ENCODE measurements at places on chromosomes 4 and X.

GRCh38 chrX:122269243-122269781 is 914.8 kb upstream of the GRIA3 start:
- DNase-seq = no peak

DNA sequence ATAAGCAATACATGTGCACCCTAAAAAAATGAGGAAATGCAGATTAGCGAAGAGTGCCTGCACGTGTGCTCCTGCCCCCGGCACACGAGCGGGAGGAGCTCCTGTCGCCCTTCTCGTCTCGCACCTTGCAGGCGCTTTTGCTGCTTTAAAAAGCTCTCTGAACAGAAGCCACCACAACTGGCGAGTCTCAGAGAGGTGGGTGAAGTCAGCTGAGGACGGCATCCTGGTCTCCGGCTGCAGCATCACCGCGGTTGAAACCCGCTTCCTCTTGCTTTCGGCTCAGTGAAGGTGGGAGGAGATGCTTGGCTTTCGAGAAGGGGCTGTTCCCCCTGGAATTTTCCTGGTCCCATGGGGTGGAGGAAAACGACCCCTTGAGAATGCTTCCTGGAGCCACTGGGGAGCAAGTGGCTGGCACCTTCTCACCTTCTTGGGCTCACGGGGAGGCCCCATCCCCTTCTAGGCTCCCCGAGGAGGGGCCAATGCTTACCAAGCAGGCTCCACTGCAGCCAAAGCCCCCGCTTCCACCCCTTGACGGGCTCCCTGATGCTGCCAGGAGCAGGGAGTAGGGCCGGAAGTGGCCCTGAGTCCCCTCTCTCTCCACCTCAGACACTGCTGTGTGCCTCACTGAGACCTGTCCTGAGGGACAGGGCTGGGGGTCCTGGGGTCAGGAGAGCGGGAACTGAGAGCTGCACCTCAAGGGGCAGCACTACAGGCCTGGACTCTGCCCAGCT is 29.2 kb upstream of the MXD4 start:
- peak; percentile 58 for DNase-seq

DNA sequence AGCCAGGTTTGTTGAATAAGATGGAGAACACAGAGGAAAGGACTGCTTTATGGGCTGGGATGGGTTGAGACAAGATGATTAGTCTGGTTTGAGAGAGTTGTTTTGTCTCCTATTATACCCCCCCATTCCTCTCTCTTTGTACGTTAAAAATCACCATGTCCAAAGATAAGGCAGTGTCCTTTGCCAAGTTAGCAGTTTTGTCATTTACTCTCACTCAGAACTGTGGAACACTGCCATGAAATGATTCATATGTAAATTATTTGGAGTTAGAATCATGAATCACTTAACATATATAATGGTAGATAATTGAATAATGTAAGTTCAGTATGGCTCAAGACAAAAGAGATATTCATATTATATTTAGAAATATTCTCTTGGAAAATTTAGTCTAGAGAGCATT is 151.3 kb downstream of the DCLK2 start:
- no peak for DNase-seq

- no peak for DNase-seq
These were observed 70.0 kb upstream of the TSPAN5 start for GRCh38 chr4:98728433-98728832.

DNA sequence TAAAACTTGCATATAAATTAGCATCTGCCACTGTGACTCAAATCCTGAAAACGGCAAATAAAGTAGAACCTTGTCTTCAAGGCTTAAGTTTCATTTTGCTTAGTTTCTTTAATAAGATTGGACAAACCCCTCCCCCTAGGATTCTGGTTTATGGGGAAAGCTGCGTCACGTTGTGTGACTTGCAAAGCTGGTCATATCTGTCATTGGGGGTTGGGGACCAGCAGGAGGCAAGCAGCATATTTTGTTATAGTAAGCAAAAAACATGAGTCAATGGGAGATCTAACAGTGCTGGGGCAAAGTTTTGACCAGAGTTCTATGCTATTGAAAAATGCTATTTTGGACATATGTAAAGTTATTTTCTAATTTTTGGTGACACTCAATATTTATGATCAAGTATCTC is 407.3 kb downstream of the PCDH18 start:
- no peak for DNase-seq

DNA sequence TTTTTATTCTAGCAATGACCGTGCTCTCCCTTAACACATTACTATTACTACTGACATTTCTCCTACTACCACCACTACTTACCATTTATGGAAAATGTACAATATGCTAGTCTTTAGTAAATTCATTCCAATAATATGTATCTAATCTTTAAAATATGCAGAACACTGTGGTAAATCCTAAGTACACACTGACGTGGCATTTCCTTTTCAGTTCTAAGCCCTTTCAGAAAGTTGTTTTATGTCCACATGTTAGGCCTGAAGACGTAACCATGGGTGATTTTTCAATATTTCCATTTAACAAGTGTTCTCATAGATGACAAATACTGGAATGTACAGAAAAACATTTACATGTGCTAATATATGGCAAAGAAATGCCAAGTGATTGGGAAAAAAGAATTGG is 268.6 kb upstream of the SLIT2 start:
- no peak for DNase-seq

Data from activated CD4-positive, alpha-beta T cell treated with anti-CD3 and anti-CD28 coated beads, Interleukin-2, amount 50 U/mL, for 48 hours (primary cell).